ENCODE measurements at places on chromosomes 16 and 17.

DNA sequence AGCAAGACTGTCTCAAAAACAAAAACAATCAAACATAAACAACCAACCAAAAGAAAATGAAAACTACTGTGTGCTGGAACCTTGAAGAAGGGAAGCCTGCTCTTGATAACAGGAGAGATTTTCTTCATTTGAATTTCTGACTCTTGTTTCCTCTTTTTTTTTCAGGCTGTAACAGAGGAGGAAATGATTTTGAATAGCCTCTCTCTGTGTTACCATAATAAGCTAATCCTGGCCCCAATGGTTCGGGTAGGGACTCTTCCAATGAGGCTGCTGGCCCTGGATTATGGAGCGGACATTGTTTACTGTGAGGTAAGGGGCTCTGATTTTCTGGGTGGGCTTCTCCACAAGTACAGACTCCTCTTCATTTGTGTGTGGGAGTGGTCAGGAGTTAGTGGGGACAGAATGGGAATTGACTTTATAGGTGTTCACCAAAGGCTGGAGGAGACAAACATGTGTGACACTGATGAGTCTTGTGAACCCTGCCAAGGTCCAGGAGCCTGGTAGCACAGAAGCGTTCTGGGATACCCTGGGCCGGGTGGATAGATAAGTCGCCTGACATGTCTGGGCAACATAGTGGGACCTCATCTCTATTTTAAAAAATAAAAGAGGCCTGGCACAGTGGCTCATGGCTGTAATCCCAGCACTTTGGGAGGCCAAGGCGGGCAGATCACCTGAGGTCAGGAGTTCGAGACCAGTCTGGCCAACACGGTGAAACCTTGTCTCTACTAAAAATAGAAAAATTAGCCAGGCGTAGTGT lies 14.9 kb downstream of the DUS2 start:
- DNase-seq = no peak

GRCh38 chr17:28570716-28571360 lies 486 bp downstream of the PIGS start:
- no peak for DNase-seq

- no peak for DNase-seq
Measured at GRCh38 chr16:50012182-50012581, 12.8 kb upstream of the CNEP1R1 start.

DNA sequence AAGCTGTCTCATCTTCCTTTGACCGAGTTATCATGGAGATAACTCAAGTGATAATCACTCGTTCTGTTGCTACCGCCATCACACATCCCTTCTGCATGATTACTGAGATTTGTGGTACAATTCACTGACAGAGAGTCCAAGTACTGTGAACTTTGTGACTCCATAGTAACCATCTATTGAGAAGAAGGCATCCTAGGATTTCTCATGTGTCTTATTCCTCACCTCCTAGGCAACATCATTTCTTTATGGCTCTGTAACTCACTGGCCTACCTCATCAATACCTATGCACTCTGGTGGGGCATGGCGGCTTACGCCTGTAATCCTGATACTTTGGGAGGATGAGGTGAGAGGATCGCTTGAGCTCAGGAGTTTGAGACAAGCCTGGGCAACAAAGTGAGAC lies 19.4 kb downstream of the DRC7 start:
- DNase-seq = no peak

DNA sequence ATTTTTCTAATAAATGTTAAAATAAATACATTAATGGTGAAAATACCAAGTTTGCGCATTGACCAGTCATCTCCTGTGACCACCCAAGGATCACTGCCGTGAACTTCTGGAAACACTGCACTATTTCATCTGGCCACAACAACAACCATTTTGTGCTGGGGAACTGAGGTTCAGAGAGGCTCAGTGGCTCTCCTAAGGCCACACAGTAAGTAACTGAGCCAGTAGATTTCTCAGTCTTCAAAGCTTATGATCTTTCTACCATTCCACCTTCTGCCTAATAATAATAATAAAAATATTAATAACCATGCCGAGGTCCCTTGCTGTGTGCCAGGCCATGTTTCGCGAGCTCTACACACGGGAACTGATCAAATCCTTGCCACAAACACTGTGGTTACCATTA lies 182.0 kb downstream of the IRF8 start:
- no peak for DNase-seq

DNA sequence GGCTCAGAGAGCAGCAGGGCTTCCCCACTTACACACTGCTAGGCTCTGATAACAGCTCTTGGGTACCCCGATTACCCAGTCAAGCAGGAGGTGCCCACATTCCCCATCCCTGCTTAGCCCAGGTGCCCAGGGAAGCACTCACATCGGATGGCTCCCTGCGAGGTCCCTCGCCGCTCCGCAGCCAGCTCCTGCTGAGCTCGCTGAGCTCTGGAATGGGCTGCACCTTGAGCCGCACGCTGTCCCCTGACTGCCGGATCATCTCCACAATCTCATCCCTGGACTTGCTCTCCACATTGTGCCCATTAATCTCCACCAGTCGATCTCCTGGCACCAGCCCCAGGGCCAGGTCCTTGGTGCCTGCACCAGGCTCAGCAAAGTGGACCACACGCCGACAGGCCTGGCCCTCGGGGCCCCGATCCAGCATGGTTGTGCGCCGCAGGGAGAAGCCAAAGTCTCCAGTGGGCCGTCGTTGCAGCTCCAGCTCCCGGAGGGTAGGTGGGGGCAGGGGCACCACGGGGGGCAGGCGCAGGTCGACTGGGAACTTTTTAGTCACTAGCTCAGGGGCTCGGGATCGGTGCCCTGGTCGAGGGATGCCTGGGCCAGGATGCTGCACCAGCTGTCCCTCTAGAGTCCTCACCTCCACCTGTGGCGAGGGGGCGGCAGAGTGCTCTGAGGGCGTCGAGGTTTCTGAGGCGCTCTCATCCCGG lies 14.2 kb downstream of the MYO18A start:
- DNase-seq = no peak

DNA sequence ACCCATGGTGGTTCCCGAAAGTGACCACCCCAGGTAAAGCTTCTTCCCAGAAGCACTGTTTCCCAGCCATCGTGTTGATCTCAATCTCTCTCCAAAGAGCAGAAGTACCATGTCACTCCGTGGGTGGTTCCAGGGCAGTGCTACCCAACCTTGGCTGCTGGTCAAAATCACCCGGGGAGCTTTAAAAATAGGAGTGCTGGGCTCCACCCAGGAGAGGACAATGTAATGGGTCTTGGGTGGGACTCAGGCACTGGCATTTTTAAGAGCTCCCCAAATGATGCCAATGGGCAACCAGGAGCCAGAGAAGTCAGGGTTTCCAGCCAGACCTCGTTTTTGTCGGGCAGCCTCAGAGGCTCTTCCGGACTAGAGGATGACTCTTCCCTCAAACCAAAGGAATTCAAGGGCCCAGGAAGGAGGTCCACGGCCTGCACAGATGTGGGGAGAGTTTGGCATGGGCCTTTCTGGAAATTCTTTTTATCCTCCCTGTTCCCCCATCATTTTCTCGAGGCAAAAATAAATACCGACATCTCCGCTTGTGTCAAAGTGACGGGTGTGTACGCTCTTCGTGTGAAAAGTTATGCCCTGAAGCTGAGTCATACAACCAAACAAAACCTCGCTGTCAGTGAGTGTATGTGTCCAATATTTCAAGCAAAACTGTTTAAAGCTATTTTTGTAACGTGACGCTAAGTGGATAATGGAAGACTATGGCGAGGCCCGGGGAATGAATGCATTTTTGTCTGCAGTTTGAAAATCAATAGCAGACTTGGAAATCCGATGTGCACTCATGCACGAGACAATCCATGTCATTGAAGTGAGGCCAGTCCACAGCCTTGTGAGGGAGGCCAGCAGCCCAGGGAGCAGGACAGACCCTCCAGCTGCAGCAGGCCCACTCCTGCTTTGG lies 364.1 kb downstream of the FOXL1 start:
- no peak for DNase-seq

DNA sequence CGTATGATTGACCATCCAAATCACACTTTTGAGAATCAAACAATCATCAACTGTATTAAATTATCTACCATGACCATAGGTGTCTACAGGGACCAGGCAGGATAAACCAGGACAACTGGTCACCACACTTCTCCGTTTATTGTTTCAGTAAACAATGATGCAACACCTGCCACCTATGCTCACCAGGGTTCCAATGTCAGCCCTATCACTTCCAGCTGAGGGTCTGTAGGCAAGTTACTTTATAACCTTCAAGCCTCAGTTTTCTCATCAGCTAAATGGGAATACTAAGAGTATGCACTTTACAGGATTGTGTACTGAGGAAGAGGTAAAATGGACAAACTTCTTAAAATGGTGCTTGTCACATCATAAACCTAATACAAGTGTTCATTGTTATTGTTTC lies 14.9 kb downstream of the TMEM114 start:
- no peak for DNase-seq

DNA sequence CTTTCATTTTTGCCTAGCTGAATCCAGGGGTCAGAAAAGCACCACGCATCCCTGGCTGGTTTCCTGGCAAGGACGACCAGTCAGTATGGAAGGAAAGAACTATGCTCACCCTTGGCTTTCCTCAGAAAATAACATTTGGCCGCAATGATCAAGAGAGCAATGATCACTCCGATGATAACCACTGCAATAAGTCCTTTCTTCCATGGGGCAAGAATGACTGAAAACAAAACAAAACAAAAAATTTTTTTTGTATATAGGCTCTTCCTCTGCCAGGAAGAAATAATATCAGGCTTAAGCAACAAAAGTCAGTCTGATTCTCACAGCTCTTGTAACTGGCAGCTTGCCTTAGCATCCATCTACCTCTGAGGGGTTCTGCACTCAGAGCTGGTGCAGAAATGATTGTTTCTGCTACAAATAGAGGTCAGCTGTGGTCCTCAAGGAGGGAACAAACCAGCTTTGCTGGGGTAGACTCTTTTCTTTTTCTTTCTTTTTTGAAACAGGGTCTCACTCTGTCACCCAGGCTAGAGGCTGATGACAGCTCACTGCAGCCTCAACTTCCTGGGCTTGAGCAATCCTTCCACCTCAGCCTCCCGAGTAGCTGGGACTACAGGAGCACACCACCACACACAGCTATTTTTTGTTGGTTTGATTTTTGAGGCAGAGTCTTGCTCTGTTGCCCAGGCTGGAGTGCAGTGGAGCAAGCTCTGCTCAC lies 35.7 kb downstream of the PECAM1 start:
- DNase-seq = no peak

- no peak for DNase-seq
Measured at GRCh38 chr17:48549914-48550501, 5.1 kb upstream of the HOXB2 start.

- no peak for DNase-seq
Measured at GRCh38 chr17:83028851-83029250, 50.6 kb upstream of the METRNL start.

DNA sequence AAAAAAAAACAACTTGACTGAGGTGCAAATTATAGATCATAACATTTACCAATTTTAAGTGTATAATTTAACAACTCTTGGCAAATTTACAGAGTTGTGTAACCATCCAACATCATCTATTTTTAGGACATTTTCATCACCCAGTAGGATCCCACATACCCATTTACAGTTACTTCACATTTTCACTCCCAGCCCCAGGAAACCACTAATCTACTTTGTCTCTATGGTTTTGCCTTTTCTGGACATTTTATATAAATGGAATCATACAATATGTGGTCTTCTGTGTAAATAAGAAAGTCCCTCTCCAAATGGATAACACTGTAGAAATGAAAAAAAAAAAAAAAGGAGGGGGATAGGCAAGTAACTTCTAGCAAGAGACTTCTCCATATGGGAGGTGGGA lies 26.1 kb upstream of the XYLT1 start:
- no peak for DNase-seq

GRCh38 chr17:34799751-34800150 lies 161.5 kb downstream of the CCT6B start:
- no peak for DNase-seq

GRCh38 chr17:56717471-56717870 lies 116.2 kb downstream of the C17orf67 start:
- no peak for DNase-seq

GRCh38 chr17:17774009-17774881 lies 62.5 kb downstream of the SREBF1 start:
- DNase-seq = no peak

- no peak for DNase-seq
Measured at GRCh38 chr16:11639925-11640899, 28.0 kb upstream of the SNN start.

DNA sequence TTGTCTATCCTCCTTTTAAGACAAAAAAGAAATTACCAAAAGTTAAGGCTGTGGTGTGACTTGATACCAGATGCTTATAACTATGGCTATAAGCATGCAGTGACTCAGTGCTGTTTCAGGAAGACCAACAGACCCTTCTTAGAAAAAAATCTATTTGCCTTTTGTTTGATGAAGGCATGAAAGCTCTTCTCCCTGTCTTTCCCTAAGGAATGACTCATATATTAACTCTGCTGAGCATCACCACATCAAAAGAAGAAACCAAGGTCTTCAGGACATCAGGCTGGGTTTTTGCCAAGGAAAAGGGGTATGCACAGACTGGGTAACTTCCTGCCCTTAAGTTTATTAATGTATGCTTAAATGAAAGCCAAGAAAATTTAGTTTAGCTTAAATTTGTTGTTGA lies 47.1 kb downstream of the VMP1 start:
- no peak for DNase-seq

- DNase-seq = no peak
Measured at GRCh38 chr17:77610972-77611521, 347.5 kb upstream of the TNRC6C start.

DNA sequence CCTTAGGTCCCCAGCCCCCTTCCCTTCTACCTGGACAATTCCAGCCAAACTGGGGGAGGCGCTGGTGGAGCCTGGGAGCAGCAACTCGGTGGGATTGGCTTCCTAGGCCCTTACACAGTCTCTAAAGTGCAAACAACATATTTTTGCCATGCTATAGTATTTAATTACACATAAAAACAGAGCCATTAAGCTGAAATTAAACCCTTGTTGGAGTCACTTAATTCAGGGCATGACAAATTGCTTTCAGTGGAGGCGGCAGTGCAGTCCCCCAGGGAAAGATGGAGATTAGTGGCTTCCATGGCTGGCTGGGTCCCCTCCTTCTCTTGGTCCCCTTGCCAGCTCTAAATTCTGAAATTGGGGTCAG lies 17.3 kb downstream of the IGFBP4 start:
- no peak for DNase-seq

DNA sequence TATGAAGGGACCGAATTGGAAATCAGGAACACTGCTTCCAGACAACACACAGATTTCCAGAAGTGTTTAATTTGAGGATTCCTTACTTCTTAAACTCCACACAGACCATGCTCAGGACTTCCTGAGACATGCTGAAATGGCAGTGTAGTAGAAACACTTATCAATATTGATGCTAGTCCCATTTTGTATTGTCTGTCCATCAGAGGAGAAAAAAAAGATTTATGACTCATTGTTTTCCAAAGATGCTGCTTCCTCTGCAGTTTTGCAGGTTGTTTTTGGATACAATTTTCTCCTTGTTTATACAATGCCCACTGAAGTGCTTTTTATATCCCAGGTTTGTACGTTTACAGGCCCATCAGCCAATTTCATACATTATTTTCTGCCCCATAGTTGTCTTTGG lies 68.3 kb upstream of the TANC2 start:
- DNase-seq = no peak

- no peak for DNase-seq
Measured at GRCh38 chr16:73091174-73091573, 43.2 kb upstream of the ZFHX3 start.

GRCh38 chr16:4410335-4411075 lies 5.9 kb downstream of the CORO7 start:
- peak; percentile 51 for DNase-seq

Measured in nucleus accumbens (tissue), 56 donors.